ENCODE measurements at places on chromosomes 12 and 14.

GRCh38 chr12:108614639-108615038 lies 16.8 kb upstream of the TMEM119 start:
- DNase-seq, result no peak

- DNase-seq, result no peak
These were observed 1.2 kb downstream of the ITGA5 start for GRCh38 chr12:54417712-54418440.

- DNase-seq, result no peak
These were observed 6.0 kb upstream of the VAMP1 start for GRCh38 chr12:6476489-6476888.

GRCh38 chr12:110547090-110547489 lies 36.0 kb downstream of the PPTC7 start:
- DNase-seq, result no peak

GRCh38 chr14:32606301-32606700 lies 277.2 kb downstream of the AKAP6 start:
- no peak for DNase-seq

- peak; percentile 68 for DNase-seq
These were observed 22.7 kb downstream of the CLIP1 start for GRCh38 chr12:122399592-122400373.

DNA sequence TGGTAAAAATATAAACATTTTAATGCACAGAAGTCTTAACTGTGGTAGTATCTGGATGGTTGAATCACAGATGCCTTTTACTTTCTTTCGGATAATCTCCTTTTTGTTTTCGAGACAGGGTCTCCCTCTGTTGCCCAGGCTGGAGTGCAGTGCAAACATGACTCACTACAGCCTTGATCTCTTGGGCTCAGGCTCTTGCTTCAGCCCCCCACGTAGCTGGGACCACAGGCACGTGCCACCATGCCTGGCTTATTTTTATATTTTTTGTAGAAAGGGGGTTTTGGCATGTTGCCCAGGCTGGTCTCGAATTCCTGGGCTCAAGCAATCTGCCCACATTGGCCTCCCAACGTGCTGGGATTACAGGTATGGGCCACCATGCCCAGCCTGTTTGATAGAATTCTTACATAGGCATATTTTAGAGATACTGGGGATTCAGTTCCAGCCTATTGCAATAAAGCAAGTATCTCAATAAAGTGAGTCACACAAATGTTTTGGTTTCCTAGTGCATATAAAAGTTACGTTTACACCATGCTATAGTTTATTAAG lies 99.2 kb downstream of the SNAPC1 start:
- DNase-seq, result no peak

DNA sequence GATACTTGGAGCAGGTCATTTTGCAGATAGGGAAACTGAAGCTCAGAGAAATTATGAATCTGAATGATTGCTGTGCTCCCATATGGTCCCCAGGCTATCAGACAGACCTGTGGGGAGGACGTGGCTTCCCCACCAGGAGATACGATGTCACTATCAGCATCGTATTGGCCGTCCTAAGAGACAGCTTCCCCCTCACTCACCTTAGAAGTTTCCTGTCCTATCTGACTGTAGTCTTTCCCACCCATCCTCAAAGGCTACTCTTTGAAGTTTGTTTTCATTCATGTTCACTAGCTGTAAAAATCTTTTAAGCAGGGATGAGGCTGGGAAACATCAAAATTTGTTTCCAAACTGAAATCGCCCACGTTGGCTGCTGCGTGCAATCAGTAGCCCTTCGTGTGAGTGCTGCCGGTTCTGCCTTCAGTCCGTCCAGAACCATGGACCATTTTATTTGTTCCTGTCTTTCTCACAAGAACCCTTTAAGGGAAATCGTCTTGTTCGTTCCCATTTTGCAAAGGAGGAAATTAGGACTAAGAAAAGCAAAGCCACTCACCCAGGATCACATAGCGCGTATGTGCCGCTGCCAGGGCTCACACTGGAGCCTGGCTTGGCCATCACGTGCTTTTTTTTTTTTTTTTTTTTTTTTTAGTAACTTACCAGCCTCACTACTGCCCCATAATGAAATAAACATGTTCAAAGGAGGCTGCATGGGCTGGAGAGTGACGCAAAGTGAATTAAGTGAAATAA lies 1.0 kb upstream of the KDM2B start:
- no peak for DNase-seq

DNA sequence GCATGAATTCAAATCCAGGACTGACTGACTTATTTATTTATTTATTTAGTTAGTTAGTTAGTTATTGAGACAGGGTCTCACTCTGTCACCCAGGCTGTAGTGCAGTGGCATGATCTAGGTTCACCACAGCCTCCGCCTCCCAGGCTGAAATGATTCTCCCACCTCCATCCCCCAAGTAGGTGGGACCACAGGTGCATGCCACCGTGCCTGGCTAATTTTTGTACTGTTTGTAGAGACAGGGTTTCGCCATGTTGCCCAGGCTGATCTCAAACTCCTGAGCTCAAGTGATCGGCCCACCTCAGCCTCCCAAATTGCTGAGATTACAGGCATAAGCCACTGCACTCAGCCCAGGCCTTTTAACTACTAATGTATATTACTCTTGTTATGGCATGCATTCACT lies 36.0 kb downstream of the BTG1 start:
- DNase-seq, result no peak

Data from dorsolateral prefrontal cortex (tissue), 122 donors.